IMR-90 (cell line): ENCODE measurements at places on chromosomes 16 and 17. TPM values are rescaled to one million over a fixed set of nuclear protein-coding genes. Genes with fewer than 3 reads are reported as not detected.

- H3K27me3 ChIP-seq: no peaks in the 10 kb centered on the region
- H3K27ac ChIP-seq: no peak overlapping the region
- H3K36me3 ChIP-seq: no peaks in the 10 kb centered on the region
- H3K4me1 ChIP-seq: peaks cover 2% of the 10 kb centered on the region; the same call in 1 of the 2 replicates
Measured at GRCh38 chr16:14298374-14299122, 227.4 kb downstream of the MRTFB start.

Gene PITPNM3
- total RNA-seq: 0.54 and 0.56 TPM in 2 replicates

DNA sequence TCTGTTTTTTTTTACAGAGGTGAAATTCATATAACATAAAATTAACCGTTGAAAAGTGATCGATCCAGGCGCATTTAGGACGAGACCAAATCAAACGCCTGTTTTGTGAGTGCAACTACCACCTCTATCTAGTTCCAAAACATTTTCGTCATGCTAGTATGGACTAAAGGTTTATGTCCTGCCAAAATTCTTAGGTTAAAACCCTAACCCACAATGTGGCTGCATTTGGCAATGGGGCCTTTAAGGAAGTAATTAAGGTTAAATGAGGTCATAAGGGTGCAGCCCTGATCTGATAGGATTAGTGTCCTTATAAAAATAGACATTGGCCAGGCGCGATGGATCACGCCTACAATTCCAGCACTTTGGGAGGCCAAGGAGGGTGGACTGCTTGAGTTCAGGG is 32.8 kb upstream of the RCVRN start:
- H3K27me3 ChIP-seq: no peaks in the 10 kb centered on the region
- H3K27ac ChIP-seq: no peak overlapping the region
- H3K36me3 ChIP-seq: peaks cover 11% of the 10 kb centered on the region; the same call in 1 of the 2 replicates
- no peak for DNase-seq
- no peaks in the 10 kb centered on the region; the same call in 1 of the 2 replicates for H3K4me1 ChIP-seq

GRCh38 chr16:85989376-85989775 is 90.4 kb downstream of the IRF8 start:
- H3K27me3 ChIP-seq: peaks cover 83% of the 10 kb centered on the region
- H3K27ac ChIP-seq: no peak overlapping the region
- H3K36me3 ChIP-seq: no peaks in the 10 kb centered on the region
- no peaks in the 10 kb centered on the region for H3K4me1 ChIP-seq
- H3K4me3 ChIP-seq: no peak overlapping the region

DNA sequence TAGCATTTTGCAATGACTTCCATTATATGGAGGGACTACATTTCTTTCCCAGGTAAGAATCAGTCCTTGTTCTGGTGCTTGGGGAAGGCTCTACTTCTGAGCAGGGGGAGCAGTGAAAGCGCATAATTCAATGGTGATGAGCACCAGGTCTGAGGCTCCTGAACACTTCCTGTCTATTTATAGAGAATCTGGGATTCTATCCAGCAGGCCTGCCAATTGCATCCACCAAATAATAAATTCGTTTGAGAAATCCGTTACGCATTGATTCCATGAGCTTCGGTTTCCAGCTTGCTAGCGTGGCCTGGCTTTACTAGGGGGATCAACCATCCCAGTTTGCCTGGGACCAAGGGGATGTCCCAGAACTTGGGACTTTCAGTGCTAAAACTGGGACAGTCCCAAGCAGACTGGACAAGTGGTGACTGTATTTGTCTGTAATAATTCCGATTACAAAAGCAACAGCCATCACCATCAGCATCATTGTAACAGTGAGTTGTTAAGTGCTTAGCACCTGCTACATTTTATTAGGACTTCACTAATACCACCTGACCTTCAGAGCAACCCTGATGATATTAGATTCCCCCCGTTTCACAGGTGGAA is 349.9 kb downstream of the MAF start:
- H3K36me3 ChIP-seq: no peaks in the 10 kb centered on the region
- H3K4me3 ChIP-seq: no peak overlapping the region
- no peak for DNase-seq
- H3K27ac ChIP-seq: no peak overlapping the region
- H3K4me1 ChIP-seq: no peaks in the 10 kb centered on the region

- no peaks in the 10 kb centered on the region for H3K27me3 ChIP-seq
- DNase-seq: no peak
- H3K36me3 ChIP-seq: peaks cover 31% of the 10 kb centered on the region
- H3K27ac ChIP-seq: peak overlapping the region; percentile 97
- peaks cover 14% of the 10 kb centered on the region for H3K4me1 ChIP-seq
Measured at GRCh38 chr17:78359321-78359996, 418 bp downstream of the SOCS3 start.

- H3K27ac ChIP-seq: no peak overlapping the region
- H3K4me1 ChIP-seq: no peaks in the 10 kb centered on the region
- no peak for DNase-seq
Measured at GRCh38 chr17:69511250-69511649, 96.8 kb downstream of the MAP2K6 start.

Gene TMEM98
- total RNA-seq: 129 and 173 TPM in 2 replicates

Gene KRT16
- total RNA-seq: not detected in 2 replicates

DNA sequence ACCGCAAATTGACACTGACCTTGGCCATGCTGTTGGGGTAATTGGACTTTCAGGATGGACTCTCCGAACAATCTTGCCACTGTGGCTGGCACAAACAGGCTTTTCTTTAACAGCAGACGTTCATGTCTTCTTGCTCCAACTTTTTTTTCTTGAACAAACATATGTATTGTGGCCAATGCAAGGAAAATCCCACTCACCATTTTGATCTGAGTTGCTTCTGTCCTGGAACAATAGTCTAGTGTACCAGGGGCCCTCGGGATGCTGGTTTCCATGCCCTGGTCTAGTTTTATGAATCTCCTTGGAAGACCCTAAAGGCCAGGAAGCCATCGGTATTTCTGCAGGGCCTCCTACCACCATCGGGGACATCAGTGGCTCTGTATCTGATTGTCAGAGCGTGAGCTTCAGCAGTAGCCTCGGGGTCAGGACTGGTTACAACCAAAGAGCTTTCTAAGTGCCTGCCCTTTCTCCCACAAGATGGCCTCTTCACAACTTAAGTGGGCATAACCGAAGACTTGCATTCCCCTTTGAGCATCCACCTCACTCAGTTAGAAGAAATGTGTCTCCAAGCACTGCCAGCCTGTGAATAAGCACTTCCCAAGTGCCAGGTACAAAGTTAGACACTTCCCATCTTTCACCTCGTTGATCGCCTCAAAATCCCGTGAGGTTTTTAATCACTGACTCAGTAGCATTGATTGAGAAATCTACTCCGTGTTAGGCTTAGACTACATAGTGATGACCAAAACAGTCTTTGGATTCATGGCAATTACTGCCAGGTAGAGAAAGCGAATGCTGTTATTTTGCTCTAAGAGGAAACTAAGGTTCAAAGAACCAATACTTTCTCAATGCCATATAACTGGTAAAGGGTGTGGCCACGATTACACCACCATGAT is 87.0 kb upstream of the TBX2 start:
- no peaks in the 10 kb centered on the region for H3K36me3 ChIP-seq
- H3K4me3 ChIP-seq: no peak overlapping the region
- H3K4me1 ChIP-seq: peaks cover 30% of the 10 kb centered on the region
- DNase-seq: no peak

DNA sequence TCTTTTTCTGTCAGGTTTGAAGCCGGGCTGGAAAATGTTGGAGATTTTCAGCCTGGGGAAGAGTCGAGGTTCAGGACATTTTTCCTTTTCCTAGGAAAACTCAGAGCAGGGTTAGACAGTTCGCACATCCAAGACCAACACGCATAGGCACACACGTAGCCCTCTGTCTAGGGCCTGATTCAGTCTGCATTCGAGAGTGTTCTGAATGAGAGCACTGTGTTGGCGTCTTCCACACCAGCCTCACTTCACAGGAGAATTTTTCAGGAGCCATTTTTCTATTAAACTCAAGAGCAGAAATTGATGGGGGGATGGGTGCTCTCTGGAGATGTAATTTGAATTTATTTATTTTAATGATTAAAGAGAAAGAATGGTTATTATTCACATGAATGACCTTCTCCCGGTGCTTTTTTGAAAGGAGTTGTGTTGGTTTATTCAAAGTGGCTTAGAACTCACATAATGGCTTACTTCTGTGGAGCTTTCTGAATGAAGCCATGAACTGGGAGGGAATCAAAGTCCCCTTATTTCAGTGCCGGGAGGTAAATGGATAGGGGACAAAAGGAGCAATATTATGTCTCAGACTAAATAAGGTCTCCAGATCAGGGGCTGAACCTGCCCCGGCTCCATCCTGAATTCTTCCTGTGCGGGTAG is 194.3 kb downstream of the CCDC182 start:
- no peak for DNase-seq
- no peak overlapping the region for H3K27ac ChIP-seq
- no peaks in the 10 kb centered on the region for H3K27me3 ChIP-seq
- H3K4me3 ChIP-seq: no peak overlapping the region
- peaks cover 9% of the 10 kb centered on the region for H3K4me1 ChIP-seq

DNA sequence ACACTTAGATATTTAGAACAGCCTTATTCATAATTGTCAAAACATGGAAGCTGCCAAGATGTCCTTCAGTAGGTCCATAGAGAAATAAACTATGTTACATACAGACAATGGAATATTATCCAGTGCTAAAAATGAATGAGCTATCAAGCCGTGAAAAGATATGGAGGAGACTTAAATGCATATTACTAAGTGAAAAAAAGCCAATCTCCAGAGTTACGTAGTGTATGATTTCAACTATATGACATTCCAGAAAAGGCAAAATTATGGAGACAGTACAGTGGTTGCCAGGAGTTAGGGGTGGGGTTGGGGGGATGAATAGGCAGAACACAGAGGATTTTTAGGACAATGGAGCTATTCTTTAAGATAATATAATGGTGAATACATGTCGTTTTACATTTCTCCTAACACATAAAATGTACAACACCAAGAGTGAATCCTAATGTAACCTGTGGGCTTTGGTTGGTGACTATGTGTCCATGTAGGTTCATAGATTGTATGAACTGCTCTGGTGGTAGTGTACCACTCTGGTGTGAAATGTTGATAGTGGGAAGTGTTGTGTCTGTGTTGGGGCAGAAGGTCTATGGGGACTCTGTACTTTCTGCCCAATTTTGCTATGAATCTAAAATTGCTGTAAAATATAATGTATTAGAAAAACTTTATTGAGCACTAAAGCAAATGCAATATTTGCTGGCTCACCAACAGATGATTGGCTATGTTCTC is 122.6 kb downstream of the USP22 start:
- H3K36me3 ChIP-seq: no peaks in the 10 kb centered on the region
- peaks cover 10% of the 10 kb centered on the region for H3K4me1 ChIP-seq
- no peak for DNase-seq
- H3K27ac ChIP-seq: peak overlapping the region; percentile 61; the same call in 1 of the 2 replicates

DNA sequence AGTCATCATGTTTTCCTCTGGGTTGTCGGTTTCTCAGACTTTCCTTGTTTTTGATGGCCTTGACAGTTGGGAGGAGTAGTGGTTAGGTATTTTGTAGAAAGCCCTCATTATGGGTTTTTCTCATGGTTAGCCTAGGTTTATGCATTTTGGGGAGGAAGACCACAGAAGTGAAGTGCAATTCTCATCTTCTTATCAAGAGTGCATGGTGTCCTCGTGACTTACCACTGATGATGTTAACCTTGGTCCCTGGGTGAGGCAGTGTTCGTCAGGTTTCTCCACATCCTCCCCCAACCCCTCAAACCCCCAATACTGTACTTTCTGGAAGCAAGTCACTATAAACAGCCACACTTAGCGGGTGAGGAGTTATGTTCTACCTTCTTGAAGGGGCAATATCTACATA is 42.3 kb downstream of the BPTF start:
- no peak overlapping the region for H3K27ac ChIP-seq
- peaks cover 5% of the 10 kb centered on the region; the same call in 1 of the 2 replicates for H3K36me3 ChIP-seq
- no peaks in the 10 kb centered on the region for H3K27me3 ChIP-seq
- no peak for DNase-seq
- H3K4me1 ChIP-seq: peaks cover 6% of the 10 kb centered on the region

Gene MT1G
- not detected in 2 replicates for total RNA-seq

DNA sequence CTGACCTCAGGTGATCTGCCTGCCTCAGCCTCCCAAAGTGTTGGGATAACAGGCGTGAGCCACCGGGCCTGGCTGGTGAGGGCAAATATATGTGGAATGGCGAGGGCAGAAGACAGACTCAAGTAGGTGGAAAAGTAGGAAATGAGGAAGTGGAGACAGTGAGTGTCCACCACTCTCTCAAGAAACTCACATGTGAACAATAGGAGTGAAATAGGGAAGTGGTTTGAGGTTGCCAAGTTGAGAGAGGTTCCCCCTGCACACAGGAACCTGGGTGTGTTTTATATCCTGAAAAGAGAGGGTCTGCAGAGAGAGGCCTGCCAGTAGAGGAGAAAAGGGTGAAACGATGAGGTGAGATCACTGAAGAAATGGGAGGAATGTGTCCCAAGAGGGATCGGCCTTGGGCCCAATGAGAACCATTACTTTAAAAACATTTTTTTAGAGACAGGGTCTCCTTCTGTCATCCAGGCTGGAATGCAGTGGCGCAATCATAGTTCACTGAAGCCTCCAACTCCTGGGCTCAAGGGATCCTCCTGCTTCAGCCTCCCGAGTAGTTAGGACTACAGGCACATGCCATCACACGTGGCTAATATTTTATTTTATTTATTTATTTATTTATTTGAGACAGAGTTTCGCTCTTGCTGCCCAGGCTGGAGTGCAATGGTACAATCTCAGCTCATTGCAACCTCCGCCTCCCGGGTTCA is 17.1 kb upstream of the CORO1A start:
- DNase-seq: no peak
- H3K27ac ChIP-seq: no peak overlapping the region
- H3K4me1 ChIP-seq: no peaks in the 10 kb centered on the region
- H3K4me3 ChIP-seq: no peak overlapping the region
- H3K36me3 ChIP-seq: no peaks in the 10 kb centered on the region

GRCh38 chr17:29569245-29569950 is 897 bp downstream of the TP53I13 start:
- peak overlapping the region; percentile 97 for H3K4me3 ChIP-seq
- peaks cover 11% of the 10 kb centered on the region for H3K4me1 ChIP-seq
- DNase-seq: peak; percentile 35
- H3K36me3 ChIP-seq: peaks cover 16% of the 10 kb centered on the region
